ENCODE measurements at places on chromosomes 11 and 22.

DNA sequence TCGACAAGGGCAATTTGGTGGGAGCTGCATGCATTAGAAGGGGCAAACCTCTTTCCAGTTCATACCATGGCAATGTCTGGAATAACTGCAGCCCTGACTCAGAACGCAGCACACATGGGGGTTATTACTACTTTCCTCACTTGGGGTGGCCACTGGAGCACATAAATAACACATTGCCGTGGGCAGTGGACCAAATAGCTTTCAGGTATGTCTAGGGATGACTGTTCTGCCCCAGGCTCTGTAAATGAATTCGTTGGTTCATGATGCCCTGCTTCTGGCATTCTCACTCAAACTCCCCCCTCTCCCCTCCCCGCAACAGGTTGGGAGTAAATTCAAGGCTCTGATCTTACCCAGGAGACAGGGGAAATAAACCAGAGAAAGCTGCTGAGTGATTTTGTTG lies 238.0 kb upstream of the PLET1 start:
- no peak for DNase-seq

DNA sequence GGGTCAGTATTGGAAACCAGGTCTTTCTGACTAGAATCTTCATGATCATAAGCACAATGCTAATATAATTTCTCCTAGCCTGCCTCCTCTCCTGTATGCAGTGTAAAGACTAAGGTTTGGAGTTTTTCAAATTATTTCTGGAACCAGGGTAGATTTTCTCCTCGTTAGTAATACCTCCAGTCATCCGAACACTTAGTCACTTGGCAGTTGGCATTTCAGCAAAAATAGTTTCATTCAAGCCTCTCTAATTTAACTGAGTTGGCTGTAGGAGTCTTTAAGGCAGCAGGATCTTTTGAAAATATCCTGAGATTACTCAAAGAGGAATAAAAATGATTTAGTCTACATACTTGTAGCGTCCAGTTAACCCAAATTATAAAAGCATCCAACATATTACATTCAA lies 6.3 kb downstream of the TYR start:
- no peak for DNase-seq

DNA sequence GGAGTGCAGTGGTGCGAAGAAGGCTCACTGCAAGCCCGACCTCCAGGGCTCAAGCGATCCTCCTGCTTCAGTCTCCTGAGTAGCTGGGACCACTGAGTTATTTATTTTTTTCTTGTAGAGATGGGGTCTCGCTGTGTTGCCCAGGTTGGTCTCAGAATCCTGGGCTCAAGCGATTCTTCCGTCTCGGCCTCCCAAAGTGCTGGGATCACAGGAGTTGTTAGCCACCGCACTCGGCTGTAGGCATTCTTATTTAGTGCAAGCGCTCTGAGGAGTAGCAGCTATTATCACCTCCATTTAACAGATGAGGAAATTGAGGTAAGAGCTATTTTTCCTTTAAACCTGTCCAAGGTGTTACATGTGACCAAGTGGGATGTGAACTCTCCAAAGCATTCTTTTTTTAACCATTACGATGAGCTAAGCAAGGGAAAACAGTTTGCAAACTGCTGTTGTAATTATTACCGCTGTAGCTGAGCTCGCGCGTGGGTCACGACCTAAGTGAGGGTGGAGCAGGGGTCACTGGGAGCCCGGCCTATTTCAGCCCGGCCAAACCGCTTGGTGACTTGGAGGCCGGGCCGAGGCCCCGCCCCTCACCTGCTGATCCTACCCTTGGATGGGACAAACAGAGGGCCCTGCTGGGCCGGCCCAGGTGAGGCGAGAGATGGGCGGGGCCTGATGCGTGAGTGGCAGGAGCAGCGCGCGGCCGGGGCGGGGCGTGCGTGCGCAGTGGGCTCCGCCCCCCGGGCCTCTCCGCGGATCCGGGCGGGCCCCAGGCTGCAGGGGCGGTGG lies 449 bp upstream of the KREMEN1 start:
- peak; percentile 89 for DNase-seq

DNA sequence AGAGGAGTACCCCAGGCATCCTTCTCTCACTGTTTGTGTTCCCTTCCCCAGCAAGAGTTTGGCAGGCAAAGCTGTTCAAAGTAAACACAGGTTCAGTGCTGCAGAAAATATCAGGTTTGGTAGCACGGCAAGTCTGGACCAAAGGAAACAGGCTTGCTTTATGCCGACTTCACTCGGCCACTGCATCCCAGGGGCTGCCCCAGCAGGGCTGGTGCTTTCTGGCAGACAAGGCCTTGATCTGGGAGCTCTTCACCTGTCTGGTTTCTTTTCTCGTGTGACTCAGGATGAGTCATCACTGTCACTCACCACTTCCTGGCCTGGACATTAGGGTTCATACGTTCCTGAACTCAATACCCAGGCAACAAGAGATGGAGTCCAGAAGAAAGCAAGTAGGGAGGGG lies 52.6 kb upstream of the NAV2 start:
- DNase-seq: peak; percentile 52

DNA sequence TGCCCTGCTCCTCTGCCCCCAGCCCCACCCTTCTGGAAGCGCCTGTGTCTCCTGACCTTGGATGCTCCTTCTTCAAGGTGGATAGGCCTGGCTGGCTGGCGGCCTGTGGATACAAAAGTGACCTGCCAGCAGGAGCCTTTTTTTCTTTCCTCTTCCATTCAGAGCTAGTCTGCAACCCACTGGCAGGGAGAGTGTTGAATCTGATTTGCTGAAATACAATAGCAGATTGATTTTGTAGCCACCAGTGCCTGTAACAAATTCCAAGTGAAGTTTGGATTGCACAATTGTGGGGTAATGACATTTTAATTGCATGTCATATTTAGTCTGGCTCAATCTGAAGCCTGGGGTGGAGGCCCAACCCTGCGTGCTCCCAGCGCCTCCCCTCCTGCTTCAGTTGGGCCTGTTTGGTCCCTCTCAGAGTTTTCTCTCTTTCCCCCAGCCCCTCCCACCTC lies 97.2 kb downstream of the GRIK4 start:
- no peak for DNase-seq

GRCh38 chr11:92383430-92383829 lies 158.8 kb downstream of the FAT3 start:
- no peak for DNase-seq

DNA sequence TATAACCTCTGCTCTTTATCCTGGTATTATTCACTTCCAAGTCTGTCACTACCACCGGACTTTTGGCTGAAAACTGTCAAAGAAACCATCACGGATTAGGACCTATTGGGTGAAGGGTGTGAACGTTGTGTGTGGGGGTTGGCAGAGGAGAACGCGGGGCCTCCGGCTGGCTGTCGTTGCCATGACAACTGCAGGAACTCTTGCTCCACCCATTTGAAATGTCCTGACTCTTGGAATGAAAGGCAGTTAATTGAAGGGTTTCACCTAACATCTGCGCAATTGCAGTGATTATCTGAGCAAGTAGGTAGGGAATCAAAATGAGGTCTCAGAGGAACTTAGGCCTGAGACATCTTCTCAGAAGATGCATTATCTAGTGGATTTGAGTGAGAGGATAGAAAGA lies 60.9 kb upstream of the CLMP start:
- no peak for DNase-seq

DNA sequence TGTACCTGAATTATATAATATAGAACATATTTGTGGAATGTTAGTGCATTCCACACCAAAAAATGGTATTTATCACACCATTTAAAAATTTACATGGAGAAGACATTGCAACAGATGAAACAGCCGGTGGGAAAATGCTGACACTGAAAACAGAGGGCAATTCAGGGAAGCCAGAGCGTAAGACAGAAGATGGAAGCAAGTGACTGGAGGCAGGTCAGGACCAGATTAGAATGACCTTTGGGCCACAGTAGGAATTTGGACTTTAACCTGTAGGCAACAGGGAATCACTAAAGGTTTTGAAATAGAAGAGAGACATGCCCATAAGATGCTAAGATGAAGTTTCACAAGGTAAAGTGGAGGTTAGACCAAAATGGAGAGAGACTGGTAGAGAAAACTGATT lies 60.5 kb downstream of the METTL15 start:
- peak; percentile 61 for DNase-seq

- DNase-seq: no peak
Observed at GRCh38 chr11:16086229-16086819, 270.0 kb downstream of the SOX6 start.

GRCh38 chr22:35894937-35895708 lies 133.5 kb downstream of the RBFOX2 start:
- no peak for DNase-seq

DNA sequence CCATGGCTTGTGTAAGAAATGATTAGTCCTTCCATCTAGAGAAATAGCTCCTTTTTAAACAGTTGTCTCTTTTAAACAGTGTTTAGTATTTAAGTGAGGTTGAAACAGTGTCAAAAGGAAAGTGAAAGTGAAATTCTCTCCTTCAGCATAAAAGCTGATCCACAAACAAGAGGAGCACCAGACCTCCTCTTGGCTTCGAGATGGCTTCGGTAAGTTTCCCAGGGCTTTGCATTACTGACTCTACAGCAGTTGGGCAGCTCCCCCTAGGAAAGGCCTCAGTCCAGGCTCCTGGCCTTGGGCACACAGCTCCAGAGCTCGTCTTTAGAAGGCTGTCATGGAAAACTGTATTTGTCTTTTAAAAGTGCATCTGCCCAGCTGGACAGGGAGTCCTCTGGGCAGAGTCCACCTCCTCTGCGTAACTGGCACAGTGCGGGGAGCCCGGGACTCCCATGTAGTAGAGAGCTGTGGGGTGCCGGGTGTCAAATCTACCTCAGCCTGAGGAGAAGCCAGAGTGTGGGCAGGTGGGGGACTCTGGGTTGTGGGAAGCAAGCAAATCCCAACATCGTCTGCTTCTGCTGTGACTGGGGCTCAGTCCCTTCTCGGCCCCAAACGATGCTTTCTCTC lies at the start of gene PLAAT4:
Gene PLAAT4, plus strand, starts transcription at position 140 of the 624 bp plus-strand sequence. Its CDS starts 61 bp downstream, at position 201.
- peak; percentile 16 for DNase-seq

DNA sequence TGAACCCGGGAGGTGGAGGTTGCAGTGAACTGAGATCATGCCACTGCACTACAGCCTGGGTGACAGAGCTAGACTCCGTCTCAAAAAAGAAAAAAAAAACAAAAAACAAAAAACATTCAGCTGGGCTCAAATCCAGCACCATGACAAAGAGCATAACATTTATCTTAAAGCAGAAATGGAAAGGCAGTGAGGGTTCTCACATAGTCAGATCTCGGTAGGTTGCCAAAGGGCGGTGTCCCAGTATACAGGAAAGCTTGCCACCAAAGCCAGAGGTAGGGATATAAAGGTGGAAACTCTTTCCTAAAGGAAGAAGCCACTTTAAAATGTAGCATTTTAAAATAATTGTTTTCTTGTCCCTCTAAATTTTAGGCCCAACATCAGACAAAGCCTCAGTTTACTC lies 22.4 kb upstream of the CAPRIN1 start:
- no peak for DNase-seq

GRCh38 chr11:107619926-107620325 lies 29.0 kb downstream of the ELMOD1 start:
- DNase-seq: no peak

DNA sequence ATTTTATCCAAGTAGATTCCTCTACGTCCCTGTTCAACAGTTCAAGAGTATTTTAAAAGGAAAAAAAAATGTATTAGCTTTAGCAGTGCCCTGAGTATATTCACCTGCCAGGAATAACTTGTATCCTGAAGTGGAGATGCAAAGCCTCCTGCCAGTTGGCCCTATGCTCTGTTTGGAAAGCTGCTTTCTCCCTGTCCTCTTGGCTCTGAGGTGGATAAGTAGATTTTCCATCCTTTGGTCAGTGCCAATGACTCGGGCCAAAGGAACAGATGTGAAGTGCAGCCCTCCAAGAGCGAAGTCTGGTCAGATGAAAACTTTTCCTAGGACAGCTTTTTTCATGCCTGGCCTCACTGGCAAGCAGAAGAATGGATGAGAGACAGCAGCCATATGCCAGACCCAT lies 839.9 kb upstream of the TENM4 start:
- DNase-seq: no peak

GRCh38 chr11:44437122-44437521 lies 127.2 kb upstream of the ALX4 start:
- DNase-seq: no peak

DNA sequence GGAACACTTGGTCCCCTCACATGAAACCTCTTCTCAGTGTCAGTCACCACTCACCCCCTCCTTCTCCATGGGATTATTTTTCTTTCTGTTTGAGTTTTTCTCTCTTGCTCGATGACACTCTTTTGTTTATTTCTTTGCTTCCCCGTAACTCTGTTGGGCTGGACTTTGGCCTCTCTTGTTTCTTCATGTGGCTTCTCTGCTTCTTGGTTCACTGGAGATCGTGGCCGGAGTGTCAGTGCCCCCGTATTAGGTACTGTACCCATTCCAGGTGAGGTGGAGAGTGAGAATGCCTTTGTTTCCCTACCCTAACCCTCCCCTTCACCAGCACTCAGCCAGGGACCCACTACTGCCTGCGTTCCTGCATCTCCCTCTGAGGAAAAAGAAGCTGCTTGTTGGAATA lies 32.5 kb downstream of the CYB5R2 start:
- DNase-seq: no peak

- peak; percentile 79 for DNase-seq
Observed at GRCh38 chr11:112226062-112226830, at the start of gene PTS. TSS of gene PTS (plus strand) at chr11:112226428. CDS start at chr11:112226444, 16 bp downstream.

GRCh38 chr22:50676661-50677492 lies 4.3 kb downstream of the SHANK3 start:
- DNase-seq: no peak

DNA sequence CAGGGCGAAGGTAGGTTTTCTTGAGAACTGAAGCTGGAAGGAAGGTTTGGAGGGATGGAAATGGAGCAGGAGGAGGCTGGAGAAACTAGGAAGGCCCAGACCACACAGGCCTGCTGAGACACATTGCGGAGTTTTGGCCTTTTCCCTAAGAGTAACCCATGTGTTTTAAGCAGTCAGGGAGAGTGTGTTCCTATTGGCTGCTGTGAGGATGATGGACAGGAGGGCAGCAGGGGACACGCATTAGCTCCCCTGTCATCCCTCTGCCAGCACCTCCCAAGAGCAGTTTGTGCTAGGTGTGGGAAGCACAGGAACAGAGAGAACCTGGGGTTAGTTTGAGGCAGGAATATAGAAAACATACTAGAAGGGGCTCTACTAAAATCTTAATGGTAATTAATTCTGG lies 842.1 kb downstream of the TBC1D22A start:
- DNase-seq: no peak

DNA sequence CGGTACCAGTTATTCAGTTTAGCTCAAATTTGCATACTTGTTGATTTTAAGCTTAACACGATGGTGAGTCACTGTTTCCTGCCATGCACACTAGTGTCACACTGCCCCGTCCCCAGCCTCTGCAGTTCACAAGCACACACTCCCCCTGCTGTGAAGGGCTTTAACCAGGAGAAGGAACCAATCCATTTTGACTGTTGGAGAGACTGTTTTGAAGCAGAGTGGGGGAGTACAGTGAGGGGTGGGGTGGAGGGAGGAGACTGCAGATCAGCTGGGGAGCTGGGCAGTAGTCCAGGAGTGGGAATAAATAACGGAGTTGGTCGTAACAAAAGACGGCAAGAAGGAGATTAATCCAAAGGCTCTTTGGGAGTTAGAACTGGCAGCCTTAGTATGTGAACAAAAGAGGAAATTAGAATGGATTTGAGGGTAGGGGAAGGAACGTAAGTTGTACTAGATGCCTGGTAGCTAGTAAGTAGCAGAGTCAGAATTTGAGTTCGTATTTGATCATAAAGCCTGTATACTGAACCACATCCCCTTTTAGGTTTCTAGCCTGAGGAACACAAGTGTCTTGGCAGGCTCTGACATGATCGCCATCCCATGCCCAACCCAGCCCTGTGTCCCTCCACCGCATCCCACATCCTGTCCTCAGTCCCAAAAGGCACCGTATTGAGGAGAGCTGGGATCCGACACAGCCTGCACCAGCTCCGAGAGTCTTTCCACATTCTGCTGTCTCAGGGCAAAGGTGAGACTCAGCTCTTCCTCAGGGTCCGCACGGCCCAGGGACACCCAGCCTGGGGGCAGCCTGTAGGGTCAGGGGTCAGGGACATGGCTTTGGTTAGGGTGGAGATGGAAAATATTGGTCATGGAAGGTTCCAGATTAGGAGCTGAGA lies 862 bp downstream of the TPP1 start:
- DNase-seq: peak; percentile 44
